ENCODE measurements at places on chromosomes 1 and 21.

- DNase-seq, result no peak
Observed at GRCh38 chr1:178408871-178409270, 87.9 kb downstream of the CLEC20A start.

DNA sequence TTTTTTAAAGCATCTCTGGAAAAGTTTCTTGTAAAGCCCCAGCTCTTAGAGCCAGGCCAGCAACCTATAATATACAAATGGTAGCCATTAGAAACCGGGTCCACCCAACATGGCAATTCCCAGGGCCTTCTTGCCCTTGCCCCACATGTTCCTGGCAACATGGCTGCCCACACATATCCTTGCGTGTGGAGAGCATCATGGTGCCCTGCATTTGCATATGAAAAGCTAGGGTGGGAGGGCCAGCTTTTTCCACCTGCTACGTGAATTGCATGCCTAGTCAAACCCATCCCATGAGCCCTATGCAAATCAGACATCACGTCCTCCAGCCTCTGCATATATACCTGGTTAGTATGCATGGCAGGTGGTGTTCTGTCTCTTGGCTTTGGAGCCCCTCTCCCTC is 88.2 kb downstream of the RABGAP1L start:
- no peak for DNase-seq

- DNase-seq, result no peak
Observed at GRCh38 chr1:112325504-112325903, 70.5 kb upstream of the CTTNBP2NL start.

DNA sequence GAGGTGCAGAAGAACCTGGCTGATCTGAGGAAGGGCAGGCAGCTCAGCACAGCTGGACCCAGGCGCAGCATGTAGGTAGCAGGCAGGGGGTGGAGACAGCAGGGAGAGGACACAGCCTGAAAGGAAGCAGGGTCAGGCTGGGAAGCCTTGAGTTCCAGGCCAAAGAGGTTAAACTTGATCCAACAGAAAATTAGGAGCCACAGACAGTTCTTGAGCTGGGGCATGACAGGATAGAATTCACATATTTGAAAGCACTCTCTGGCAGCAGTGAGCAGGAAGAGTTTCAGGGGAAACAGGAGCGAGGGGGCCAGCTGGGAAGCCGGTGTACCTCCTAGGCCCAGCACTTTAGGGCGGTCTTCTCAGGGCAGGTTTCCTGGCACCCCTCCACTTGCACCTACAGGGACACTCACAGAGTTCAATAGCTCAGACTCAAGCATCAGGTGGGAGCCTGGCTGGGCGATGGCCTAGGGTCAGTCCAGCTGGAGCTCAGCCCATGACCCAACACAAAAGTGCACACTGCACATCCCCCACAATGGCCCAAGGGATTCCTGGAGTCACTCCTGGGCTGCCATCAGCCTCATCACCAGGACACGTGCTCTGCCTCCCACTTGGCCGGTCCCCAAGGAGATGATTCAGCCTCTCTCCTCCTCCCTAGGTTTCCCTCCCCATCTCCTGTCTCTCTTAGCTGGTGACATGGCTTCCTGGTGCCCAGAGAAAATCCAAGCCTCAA is 22.7 kb downstream of the MATN1 start:
- no peak for DNase-seq

DNA sequence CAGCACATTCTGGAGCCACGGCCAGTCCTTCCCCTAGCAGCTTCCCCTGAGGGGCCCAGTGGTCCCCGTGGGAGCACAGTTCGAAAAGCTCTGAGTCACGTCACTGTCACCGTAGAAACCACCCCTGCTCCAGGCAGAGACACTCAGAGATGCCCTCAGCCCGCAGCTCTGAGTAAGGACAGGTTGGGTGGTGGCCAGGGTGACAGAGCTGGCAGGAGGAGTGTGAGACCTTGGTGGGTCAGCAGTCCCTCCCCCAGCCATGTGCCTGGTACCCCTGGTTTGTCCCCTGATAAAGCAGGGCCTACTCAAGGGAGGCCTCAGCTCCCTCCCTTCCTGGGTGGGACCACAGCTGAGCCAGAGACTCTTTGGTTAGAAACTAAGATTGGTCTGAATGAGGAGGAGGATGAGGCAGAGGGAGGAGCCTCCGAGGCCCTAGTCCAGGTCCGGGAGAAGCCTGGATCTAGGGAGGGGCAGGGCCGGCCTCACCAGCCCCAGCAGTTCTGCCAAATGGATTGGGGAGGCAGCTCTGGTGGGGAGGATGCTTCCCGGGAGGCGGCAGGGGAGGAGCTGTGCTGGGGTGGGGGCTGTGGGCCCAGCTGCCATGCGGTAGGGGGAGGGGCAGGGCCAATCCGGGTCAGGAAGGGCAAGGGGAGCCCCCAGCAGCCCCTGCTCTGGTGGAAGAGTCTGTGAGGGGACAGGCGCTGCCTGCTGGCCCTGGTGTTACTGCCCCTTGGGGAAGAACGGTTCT is 55.2 kb downstream of the SLC9A1 start:
- DNase-seq, result no peak

All from stimulated activated CD4-positive, alpha-beta T cell treated with anti-CD3 and anti-CD28 coated beads, Interleukin-4, amount 100 ng/mL, for 1 hour (primary cell).